ENCODE measurements at places on chromosomes 6 and 20. TPM values are rescaled to one million over a fixed set of nuclear protein-coding genes. Genes with fewer than 3 reads are reported as not detected.

The FAM83D gene
- 4.2 TPM for total RNA-seq

The FAM209B gene
- total RNA-seq = not detected

The MUC21 gene
- not detected for total RNA-seq

The MLIP gene
- 27.7 TPM for total RNA-seq

The GHRH gene
- not detected for total RNA-seq

The PKHD1 gene
- 38.6 TPM for total RNA-seq

The AURKA gene
- 9.4 TPM for total RNA-seq

The RAB44 gene
- total RNA-seq = not detected

The HDGFL1 gene
- not detected for total RNA-seq

The UNC5CL gene
- 2.1 TPM for total RNA-seq

The XKR7 gene
- not detected for total RNA-seq

The HLA-DQA2 gene
- not detected for total RNA-seq

The CD164 gene
- total RNA-seq = 160 TPM

The LHFPL5 gene
- not detected for total RNA-seq

The RHAG gene
- total RNA-seq = 1.6 TPM

The LRRC73 gene
- total RNA-seq = 0.52 TPM

The CTCFL gene
- not detected for total RNA-seq
